Fibroblast of lung (primary cell): ENCODE measurements at places on chromosomes 2 and 18. TPM values are rescaled to one million over a fixed set of nuclear protein-coding genes. Genes with fewer than 3 reads are reported as not detected.

DNA sequence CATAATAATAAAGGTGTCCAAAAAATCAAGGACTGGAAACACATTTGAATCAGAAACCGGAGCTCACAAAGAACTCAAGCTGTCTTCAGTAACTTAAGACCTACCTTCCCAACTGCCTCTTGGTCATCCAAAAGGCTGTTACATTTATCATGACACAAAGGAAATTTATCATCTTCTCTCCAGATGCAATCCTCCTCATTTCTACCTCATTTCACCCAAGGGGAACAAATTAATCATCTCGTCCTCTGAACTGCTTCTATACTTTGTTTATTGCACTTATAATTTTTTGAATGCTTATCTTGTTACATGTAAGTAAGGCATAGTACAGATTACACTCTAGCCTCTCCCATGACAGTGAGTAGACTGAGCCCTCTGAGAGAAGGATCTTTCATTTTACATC is 105.1 kb upstream of the RGPD4 start:
- no peaks in the 10 kb centered on the region for H3K27me3 ChIP-seq
- no peak for DNase-seq
- no peak overlapping the region for H3K27ac ChIP-seq
- no peak overlapping the region for H3K4me3 ChIP-seq
- no peaks in the 10 kb centered on the region for H3K36me3 ChIP-seq

GRCh38 chr18:22883827-22884226 is 49.3 kb upstream of the RBBP8 start:
- H3K4me1 ChIP-seq: no peaks in the 10 kb centered on the region
- H3K27me3 ChIP-seq: no peaks in the 10 kb centered on the region
- H3K4me3 ChIP-seq: no peak overlapping the region
- H3K36me3 ChIP-seq: no peaks in the 10 kb centered on the region
- no peak overlapping the region for H3K27ac ChIP-seq

- H3K27ac ChIP-seq: no peak overlapping the region
- no peak for DNase-seq
- H3K27me3 ChIP-seq: no peaks in the 10 kb centered on the region
These were observed 28.2 kb upstream of the CD8A start for GRCh38 chr2:86818957-86819356.

GRCh38 chr2:67985586-67985985 is 77.2 kb downstream of the C1D start:
- H3K4me1 ChIP-seq: no peaks in the 10 kb centered on the region
- DNase-seq: no peak
- no peak overlapping the region for H3K4me3 ChIP-seq

DNA sequence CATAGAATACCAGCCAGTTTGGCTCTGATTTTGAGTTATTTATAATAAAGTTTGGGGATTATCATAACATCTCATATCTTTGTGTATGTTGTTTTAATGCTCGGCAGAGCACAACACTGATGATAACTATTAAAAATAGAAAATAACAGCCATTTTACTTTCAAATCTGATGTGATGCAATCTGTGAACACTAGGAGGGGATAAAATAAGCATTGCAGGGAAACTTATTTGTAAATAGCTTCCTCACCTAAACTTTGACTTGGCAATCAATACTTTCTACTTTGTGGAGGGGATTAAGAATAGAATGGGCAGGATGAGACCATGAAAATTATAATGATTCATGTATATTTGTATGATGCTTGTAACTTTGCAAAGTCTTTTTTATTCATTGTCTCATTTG is 54.4 kb downstream of the USP14 start:
- H3K27me3 ChIP-seq: no peaks in the 10 kb centered on the region
- peaks cover 10% of the 10 kb centered on the region for H3K36me3 ChIP-seq
- no peak for DNase-seq
- no peak overlapping the region for H3K4me3 ChIP-seq
- H3K4me1 ChIP-seq: no peaks in the 10 kb centered on the region

GRCh38 chr2:46914578-46915230 is 902 bp downstream of the MCFD2 start:
- H3K4me3 ChIP-seq: peak overlapping the region; percentile 82
- peak overlapping the region; percentile 98 for H3K27ac ChIP-seq
- peaks cover 18% of the 10 kb centered on the region for H3K4me1 ChIP-seq
- H3K27me3 ChIP-seq: no peaks in the 10 kb centered on the region

DNA sequence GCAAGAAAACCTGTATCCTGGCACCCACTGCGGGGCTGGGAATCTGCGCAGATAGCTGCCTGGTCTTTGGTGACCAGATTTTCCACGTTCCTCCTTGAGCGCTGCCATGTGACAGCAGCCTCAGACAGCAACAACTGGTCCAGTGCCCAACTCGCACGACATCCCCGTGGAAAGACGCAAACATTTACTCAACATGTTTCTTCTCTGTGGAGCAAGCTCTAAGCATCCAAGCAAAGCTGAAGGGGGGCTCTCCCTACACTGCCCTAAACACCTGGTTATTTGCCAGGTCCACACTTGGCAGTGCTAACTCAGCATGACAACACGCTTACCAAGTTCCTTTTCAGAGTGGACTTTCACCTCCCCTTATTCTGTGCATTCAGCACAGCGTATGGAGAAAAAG is 11.3 kb downstream of the ZNF516 start:
- H3K36me3 ChIP-seq: no peaks in the 10 kb centered on the region
- peaks cover 11% of the 10 kb centered on the region for H3K4me1 ChIP-seq
- no peak overlapping the region for H3K4me3 ChIP-seq
- H3K27ac ChIP-seq: no peak overlapping the region
- DNase-seq: no peak
- no peaks in the 10 kb centered on the region for H3K27me3 ChIP-seq

DNA sequence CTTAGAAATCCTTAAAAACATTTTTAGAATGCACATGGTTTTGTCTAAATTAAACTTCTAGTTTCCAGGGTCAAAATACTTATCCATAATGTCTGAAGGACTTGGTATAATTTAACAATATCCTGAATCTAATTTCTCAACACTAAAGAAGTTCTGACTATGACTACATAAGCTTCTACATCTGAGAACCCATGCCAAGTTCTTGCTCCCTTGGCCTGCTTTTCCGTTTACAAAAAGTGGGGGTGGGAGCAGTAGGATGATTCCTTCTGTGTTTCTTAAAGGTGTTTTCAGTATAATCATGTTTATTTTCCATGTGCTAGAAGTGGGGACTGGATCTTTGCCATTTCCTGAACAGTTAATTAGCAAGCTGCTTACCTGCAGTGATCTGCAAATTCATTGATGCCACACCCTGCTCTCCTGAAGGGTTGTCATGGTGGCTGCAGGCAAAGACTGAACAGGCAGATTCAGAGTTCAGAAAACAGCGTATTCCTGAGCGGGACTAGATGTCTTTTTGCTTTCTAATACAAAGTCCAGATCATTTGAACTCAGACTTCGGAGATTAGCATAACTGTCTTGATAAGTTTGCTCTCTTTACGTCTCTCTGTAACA is 36.2 kb downstream of the ADNP2 start:
- H3K27me3 ChIP-seq: no peaks in the 10 kb centered on the region
- H3K36me3 ChIP-seq: peaks cover 6% of the 10 kb centered on the region
- no peak overlapping the region for H3K4me3 ChIP-seq
- H3K27ac ChIP-seq: no peak overlapping the region
- no peaks in the 10 kb centered on the region for H3K4me1 ChIP-seq

GRCh38 chr2:129884221-129884786 is 95.2 kb upstream of the RAB6C start:
- no peak overlapping the region for H3K27ac ChIP-seq
- H3K36me3 ChIP-seq: no peaks in the 10 kb centered on the region
- no peak for DNase-seq

DNA sequence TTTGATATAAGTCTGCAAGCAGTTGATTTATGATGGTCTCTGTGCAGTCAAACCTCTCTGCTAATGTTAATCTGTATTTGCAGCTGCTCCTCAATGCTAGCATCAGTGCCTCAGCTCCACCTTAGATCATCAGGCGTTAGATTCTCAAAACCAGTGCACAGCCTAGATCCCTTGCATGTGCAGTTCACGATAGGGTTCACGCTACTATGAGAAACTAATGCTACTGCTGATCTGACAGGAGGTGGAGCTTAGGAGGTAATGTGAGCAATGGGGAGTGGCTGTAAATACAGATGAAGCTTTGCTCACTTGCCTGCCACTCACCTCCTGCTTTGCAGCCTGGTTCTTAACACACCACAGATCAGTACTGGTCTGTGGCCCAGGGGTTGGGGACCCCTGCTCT is 18.4 kb downstream of the RBKS start:
- no peaks in the 10 kb centered on the region for H3K36me3 ChIP-seq
- no peak for DNase-seq
- no peak overlapping the region for H3K27ac ChIP-seq

DNA sequence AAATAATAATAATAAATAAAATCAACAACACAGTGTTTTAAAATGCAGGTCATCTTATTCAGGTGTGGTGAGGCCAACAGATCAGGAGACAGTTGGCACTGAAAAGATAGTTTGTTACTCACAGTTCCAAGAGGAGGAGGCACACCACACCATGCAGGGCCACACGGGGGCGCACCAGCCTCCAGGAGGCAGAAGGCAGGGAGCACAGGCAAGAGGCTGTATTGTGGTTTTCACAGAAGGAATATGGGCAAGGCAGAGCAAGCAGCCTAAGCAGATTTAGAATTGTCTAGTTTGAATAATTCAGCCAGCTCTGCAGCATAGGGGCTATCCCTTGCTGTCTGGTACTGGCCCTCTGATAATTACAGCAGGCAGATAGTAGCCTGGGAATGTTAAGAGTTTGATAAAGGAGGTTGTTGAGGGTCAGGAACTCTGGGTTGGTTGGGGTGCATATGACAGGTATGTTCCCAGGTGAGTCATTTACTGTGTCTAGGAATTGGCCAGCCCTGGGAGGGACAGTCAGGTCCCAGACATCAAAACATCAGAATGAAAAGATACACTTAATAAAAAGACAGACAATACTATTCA is 31.3 kb downstream of the KIAA2012 start:
- H3K4me3 ChIP-seq: no peak overlapping the region
- peak; percentile 50 for DNase-seq
- no peaks in the 10 kb centered on the region for H3K36me3 ChIP-seq
- peaks cover 4% of the 10 kb centered on the region for H3K4me1 ChIP-seq
- H3K27me3 ChIP-seq: no peaks in the 10 kb centered on the region

DNA sequence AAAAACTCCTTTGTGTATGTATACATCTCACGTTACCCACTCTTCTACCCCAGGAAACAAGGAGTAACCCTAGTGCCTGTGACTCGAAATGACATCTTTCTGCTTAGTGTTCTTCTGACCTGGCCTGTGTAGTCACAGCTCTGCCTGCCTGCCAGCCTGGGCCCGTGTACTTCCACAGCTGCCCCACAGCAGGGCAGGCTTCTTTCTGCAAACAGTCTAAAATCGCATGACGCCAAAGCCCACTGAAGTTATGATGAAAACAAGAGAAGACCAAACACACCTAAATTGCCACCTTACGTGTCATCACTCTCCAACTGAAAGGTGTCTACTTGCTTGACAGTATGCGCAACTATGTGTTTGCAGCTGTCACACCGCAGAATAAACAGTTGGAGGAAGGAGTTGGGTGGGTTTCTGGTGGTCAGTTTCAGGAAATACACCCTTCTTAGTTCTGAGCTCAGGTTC is 1.5 kb downstream of the GAREM1 start:
- no peak overlapping the region for H3K27ac ChIP-seq
- H3K4me3 ChIP-seq: peak overlapping the region; percentile 68
- H3K4me1 ChIP-seq: peaks cover 2% of the 10 kb centered on the region
- H3K27me3 ChIP-seq: no peaks in the 10 kb centered on the region
- DNase-seq: peak; percentile 32

DNA sequence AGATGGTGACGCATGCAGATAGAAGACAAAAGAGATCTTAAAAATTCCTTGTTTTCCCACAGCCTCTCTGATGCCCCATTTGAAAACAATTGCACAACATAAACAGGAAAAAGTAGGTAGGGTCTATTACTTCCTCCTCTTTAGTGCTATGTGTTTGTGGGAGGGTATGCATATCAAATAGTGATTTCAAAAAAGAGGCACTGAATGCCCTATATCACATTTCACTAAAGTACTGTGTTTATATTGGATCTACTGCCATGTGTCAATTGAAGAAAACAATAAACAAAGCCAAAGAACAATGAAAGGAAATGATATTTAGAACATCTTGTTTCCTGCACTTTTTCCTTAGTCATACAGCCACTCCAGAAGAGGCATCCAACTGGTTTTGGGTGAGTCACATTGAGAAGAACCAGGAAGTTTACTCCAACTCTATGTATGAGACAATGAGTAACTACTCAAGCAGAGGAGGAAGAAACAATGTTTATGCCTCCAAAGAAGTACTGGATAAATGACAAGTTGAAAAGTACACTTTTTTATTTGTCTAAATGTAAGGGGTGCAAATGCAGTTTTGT is 583.6 kb downstream of the FBXO15 start:
- no peak overlapping the region for H3K4me3 ChIP-seq
- DNase-seq: peak; percentile 82
- H3K27ac ChIP-seq: no peak overlapping the region
- no peaks in the 10 kb centered on the region for H3K27me3 ChIP-seq
- no peaks in the 10 kb centered on the region for H3K4me1 ChIP-seq
- H3K36me3 ChIP-seq: no peaks in the 10 kb centered on the region

DNA sequence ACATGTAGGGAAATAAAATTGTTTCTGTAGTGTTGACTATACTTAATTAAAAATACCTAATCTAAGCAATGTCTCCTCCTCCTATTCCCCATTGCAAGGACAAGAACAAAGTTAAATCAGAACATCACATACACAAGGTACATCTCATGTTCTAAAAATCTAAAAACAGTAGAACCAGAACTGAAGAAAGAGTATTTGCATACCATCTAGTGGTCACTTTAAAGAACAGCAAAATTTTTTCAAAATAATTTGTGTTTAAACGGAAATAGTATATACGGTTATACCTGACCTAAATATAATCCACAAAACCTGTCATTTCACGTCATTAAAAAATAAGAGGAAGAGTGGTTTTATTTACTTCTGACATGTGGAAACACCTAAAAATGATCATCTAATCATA is 294.3 kb upstream of the KCNH7 start:
- peak; percentile 3 for DNase-seq
- no peaks in the 10 kb centered on the region for H3K36me3 ChIP-seq
- no peaks in the 10 kb centered on the region for H3K4me1 ChIP-seq
- H3K27me3 ChIP-seq: no peaks in the 10 kb centered on the region
- H3K27ac ChIP-seq: no peak overlapping the region

GRCh38 chr2:240226672-240227537 is 86.4 kb upstream of the OTOS start:
- no peaks in the 10 kb centered on the region for H3K4me1 ChIP-seq
- no peak for DNase-seq
- no peak overlapping the region for H3K4me3 ChIP-seq
- H3K27me3 ChIP-seq: no peaks in the 10 kb centered on the region

- peaks cover 2% of the 10 kb centered on the region for H3K4me1 ChIP-seq
- DNase-seq: no peak
- no peak overlapping the region for H3K27ac ChIP-seq
- H3K36me3 ChIP-seq: no peaks in the 10 kb centered on the region
These were observed 50.9 kb downstream of the PHLPP1 start for GRCh38 chr18:62766266-62766665.

TMEM163 gene
- total RNA-seq: under 0.01 TPM in 1 of 2 replicates, not detected in the other

KCNJ3 gene
- not detected in 2 replicates for total RNA-seq

LRP2 gene
- under 0.01 TPM in 2 replicates for total RNA-seq

RAB11FIP5 gene
- total RNA-seq: 22.3 and 35.0 TPM in 2 replicates

CRYGD gene
- total RNA-seq: not detected in 2 replicates

FRZB gene
- total RNA-seq: 2.0 and 5.6 TPM in 2 replicates

IHH gene
- not detected in 2 replicates for total RNA-seq

SULT1C3 gene
- total RNA-seq: not detected in 2 replicates

POTEI gene
- total RNA-seq: not detected in 2 replicates

VWC2L gene
- not detected in 2 replicates for total RNA-seq

CIB4 gene
- not detected in 2 replicates for total RNA-seq

CHMP1B gene
- 45.7 and 49.7 TPM in 2 replicates for total RNA-seq

CDK15 gene
- 1.3 and 5.1 TPM in 2 replicates for total RNA-seq

B4GALT6 gene
- total RNA-seq: 1.3 and 1.5 TPM in 2 replicates
